ENCODE measurements at places on chromosomes 5 and 9. TPM values are rescaled to one million over a fixed set of nuclear protein-coding genes. Genes with fewer than 3 reads are reported as not detected.

SH3RF2 gene
- 58.8 TPM for total RNA-seq

LAMC3 gene
- not detected for total RNA-seq

ATG12 gene
- 33.4 TPM for total RNA-seq

ECPAS gene
- 95.4 TPM for total RNA-seq

PHPT1 gene
- 55.3 TPM for total RNA-seq

PLPP1 gene
- 122 TPM for total RNA-seq

HSDL2 gene
- 33.5 TPM for total RNA-seq

RUSC2 gene
- total RNA-seq: 27.3 TPM
